ENCODE measurements at places on chromosomes 3 and 15. TPM values are rescaled to one million over a fixed set of nuclear protein-coding genes. Genes with fewer than 3 reads are reported as not detected.

SERPINI2 gene
- polyA plus RNA-seq, result not detected

- peak; percentile 57 for DNase-seq
- no peak overlapping the region for H3K4me3 ChIP-seq
- no peaks in the 10 kb centered on the region for H3K36me3 ChIP-seq
Observed at GRCh38 chr3:157585386-157585785, 82.2 kb upstream of the VEPH1 start.

GRCh38 chr15:76333720-76334437 lies 2.7 kb upstream of the ISL2 start:
- H3K4me1 ChIP-seq, result no peaks in the 10 kb centered on the region
- H3K27me3 ChIP-seq, result peaks cover 50% of the 10 kb centered on the region
- DNase-seq, result no peak
- H3K4me3 ChIP-seq, result no peak overlapping the region

GRCh38 chr15:33099739-33100138 lies 94.8 kb downstream of the FMN1 start:
- H3K36me3 ChIP-seq, result no peaks in the 10 kb centered on the region
- no peaks in the 10 kb centered on the region for H3K27me3 ChIP-seq
- no peak for DNase-seq
- no peak overlapping the region for H3K27ac ChIP-seq

PPM1L gene
- 0.33 TPM for polyA plus RNA-seq

RAP2B gene
- polyA plus RNA-seq, result 10.5 TPM

DNA sequence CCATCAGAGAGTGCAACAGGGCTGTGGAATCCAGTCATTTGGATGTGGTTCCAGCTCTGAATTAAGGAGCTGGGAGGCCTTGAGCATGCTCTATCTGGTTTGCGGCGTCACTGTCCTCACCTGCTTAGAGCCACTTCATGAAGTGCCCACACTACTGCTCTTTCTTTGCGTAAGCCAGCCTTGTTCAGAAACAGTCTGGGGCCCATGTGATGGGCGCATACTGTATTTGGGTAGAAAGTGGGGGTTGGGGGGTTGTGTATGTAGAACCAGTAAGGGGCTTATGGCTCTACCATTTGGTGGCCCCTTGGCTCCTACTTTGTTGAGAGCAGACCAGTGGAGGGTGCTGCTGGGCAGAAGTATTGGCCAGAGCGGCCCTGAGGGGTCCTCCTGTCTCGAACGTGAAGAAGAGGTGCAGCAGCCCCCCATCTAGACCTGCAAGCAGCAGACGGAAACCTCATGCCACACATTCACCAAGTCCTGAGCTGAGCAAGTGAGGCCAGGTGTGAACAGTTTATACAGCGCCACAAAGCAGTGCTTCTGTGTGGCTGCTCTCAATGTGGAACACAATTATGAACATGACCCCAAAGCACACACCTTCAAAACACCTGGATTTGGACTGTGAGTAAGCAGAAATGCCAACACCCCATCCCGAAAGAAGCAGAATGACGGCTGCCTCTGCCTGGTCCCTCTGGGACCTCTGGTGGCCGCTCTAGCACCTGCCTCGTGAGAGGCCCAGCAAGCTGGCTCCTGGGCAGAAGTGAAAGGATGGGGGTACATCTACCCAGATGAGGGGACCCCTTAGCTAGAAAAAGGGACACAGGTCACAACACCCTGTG lies 26.6 kb downstream of the SRPRB start:
- no peaks in the 10 kb centered on the region for H3K36me3 ChIP-seq
- H3K4me1 ChIP-seq, result no peaks in the 10 kb centered on the region
- no peak overlapping the region for H3K4me3 ChIP-seq
- no peak overlapping the region for H3K27ac ChIP-seq
- no peaks in the 10 kb centered on the region for H3K27me3 ChIP-seq
- DNase-seq, result no peak

DNA sequence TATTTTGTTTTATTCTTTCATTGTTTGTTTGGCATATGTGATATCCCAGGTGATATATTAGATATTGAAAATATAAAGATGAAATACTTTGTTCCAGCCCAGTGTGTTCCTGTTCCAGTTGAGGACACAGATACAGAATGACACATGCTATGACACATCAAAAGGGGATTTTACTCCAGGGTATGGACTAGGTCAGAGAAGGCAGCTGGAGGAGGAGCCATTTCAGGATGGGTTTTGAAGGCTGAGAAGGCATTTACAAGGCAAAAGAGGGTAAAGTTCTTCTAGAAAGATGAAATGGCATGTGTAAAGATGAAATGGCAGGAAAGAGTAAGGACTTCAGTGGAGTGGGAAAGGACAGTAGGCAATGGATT lies 163.8 kb downstream of the ZIC1 start:
- H3K36me3 ChIP-seq, result no peaks in the 10 kb centered on the region
- H3K27me3 ChIP-seq, result no peaks in the 10 kb centered on the region
- H3K4me1 ChIP-seq, result no peaks in the 10 kb centered on the region
- DNase-seq, result no peak

DNA sequence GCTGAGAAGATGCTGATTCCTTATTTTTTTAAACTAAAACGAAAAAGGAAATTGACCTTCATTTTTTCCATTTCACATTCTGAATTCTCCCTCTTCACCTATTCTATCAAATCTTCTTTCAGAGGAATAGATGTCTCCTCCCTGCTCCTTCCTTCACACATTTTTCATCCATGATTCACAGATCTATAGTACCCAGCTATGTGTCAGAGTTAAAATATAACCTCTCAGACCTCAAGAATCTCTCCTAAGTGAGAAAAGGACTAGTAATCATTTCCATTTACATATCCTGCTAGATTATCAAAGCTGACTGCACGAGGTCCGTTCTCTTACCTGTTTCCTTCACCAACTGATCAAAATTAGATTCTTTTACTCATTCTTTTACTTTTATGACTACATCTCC lies 1297.6 kb upstream of the ALCAM start:
- no peak for DNase-seq
- H3K36me3 ChIP-seq, result no peaks in the 10 kb centered on the region
- no peak overlapping the region for H3K4me3 ChIP-seq

DNA sequence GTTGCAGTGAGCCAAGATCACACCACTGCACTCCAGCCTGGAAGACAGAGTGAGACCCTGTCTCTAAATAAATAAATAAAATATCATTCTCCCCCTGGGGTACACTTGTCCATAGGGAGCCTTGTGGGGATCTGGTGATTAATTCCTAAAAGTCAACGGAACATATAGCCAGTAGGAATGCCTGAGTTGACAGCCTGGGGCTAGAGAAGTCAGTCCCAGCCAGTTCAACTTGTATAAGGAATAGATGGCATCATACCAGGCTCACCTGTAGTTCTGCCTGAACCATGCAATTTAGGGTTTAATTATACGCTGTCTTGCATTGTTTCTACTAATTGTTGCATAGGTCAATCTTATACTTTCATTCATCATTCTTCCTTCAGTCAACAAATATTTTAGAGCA lies 5.9 kb upstream of the BOC start:
- no peak overlapping the region for H3K27ac ChIP-seq
- H3K4me3 ChIP-seq, result no peak overlapping the region
- H3K36me3 ChIP-seq, result no peaks in the 10 kb centered on the region

TTLL13 gene
- 0.08 TPM for polyA plus RNA-seq

CTDSPL gene
- polyA plus RNA-seq, result 47.6 TPM

GRCh38 chr3:44280631-44281030 lies 38.9 kb downstream of the TOPAZ1 start:
- no peaks in the 10 kb centered on the region for H3K27me3 ChIP-seq
- no peak for DNase-seq
- no peaks in the 10 kb centered on the region for H3K36me3 ChIP-seq
- no peak overlapping the region for H3K27ac ChIP-seq

DNA sequence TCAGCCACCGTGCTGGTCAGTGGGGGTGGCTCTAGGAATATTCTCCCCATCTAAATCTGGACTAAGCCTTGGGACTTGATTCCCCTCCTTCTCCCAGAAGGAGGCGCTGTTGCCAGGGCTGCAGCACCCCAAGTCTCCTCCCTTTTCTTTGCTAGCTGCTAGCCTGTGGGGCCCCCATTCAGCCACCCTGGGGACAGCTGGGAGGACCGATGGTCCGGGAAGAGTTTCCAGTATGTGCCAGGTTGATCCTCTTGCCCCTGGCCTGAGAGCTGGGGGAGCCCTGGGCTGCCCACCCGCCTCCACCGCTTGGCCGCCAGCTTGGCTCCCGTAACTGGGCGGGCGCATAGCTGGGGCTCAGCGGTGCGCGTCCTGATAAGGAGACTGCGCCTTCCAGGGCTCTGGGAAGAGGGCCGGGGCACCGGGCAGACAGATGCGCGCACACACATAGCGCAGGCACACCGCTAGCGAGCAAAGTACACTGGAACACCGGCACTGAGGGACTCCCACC lies 4.2 kb downstream of the SMAD6 start:
- H3K27ac ChIP-seq, result no peak overlapping the region
- peaks cover 15% of the 10 kb centered on the region for H3K4me1 ChIP-seq
- peak overlapping the region; percentile 65 for H3K4me3 ChIP-seq

DNA sequence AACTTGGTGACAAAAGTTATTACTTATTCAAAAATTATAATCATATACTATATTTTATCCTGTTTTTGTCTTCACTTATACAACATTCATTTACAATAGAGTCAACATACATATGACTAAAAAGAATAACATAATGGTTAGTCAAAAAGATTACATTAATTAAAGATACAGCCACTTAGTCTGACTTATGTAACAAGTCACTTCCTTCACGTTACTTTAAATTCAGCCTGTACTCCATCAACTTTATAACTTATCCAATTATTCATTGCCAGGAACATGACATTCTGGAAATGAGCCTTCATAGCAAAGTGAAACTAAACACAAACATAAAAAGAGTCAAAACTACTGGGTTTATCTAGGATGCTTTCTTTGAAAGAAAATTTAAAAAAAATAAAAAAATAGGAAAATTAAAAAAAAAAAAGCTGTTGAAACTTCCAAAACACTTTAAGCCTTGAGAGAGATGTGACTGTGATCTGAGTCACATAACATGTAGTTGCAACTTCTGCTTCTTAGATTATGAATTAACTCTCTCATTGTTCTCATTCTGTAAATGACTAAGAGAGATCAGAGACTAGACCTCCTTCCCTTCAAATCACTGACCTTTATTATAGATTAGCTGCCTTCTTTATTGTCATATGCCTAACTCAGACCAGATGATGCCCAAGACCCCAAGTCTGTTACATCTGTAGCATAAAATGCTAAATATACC lies 107.8 kb downstream of the MYRIP start:
- H3K27me3 ChIP-seq, result no peaks in the 10 kb centered on the region
- H3K27ac ChIP-seq, result no peak overlapping the region
- no peak overlapping the region for H3K4me3 ChIP-seq
- no peaks in the 10 kb centered on the region for H3K36me3 ChIP-seq
- H3K4me1 ChIP-seq, result no peaks in the 10 kb centered on the region

- peak overlapping the region; percentile 69 for H3K4me3 ChIP-seq
- no peaks in the 10 kb centered on the region for H3K36me3 ChIP-seq
- peak overlapping the region; percentile 74 for H3K27ac ChIP-seq
- H3K4me1 ChIP-seq, result peaks cover 5% of the 10 kb centered on the region
- H3K27me3 ChIP-seq, result peaks cover 15% of the 10 kb centered on the region
Observed at GRCh38 chr3:160754371-160754854, 1.6 kb upstream of the PPM1L start.

- H3K36me3 ChIP-seq, result no peaks in the 10 kb centered on the region
- no peak overlapping the region for H3K4me3 ChIP-seq
Observed at GRCh38 chr3:112391648-112392047, 58.7 kb downstream of the CD200 start.

IGSF10 gene
- 2.8 TPM for polyA plus RNA-seq

- H3K4me3 ChIP-seq, result no peak overlapping the region
- no peaks in the 10 kb centered on the region for H3K27me3 ChIP-seq
- no peak overlapping the region for H3K27ac ChIP-seq
Observed at GRCh38 chr3:193194371-193194770, 46.7 kb upstream of the PLAAT1 start.

C15orf62 gene
- not detected for polyA plus RNA-seq

RFX7 gene
- polyA plus RNA-seq, result 5.7 TPM

DNA sequence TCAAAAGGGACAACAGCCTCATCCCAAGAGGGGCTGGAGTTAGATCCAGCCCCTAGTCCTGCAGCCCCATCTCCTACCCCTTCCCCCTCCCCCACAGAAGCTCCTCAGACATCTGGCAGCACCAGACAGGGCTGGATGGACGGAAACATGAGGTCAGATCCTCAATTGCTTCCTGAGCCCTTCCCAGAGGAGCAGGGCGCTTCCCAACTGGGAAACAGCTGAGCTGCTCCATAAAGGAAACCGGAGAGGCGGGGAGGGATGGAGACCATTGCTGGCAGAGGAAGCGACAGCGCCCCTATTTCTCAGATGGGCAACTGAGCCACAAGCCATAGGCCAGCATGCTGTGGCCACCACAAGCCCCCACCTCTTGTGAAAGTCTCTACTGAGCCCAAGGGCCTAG lies 18.3 kb upstream of the CYP11A1 start:
- H3K27me3 ChIP-seq, result no peaks in the 10 kb centered on the region
- no peak overlapping the region for H3K4me3 ChIP-seq
- H3K4me1 ChIP-seq, result peaks cover 7% of the 10 kb centered on the region
- H3K27ac ChIP-seq, result no peak overlapping the region
- DNase-seq, result no peak

GRCh38 chr15:72013703-72014102 lies 104.2 kb downstream of the MYO9A start:
- no peak overlapping the region for H3K4me3 ChIP-seq
- H3K4me1 ChIP-seq, result no peaks in the 10 kb centered on the region
- no peak for DNase-seq
- H3K27me3 ChIP-seq, result no peaks in the 10 kb centered on the region
- no peak overlapping the region for H3K27ac ChIP-seq
- H3K36me3 ChIP-seq, result no peaks in the 10 kb centered on the region

STAC gene
- polyA plus RNA-seq, result 7.4 TPM

GRCh38 chr3:172077197-172077757 lies 37.9 kb downstream of the FNDC3B start:
- no peak overlapping the region for H3K27ac ChIP-seq
- peaks cover 4% of the 10 kb centered on the region for H3K36me3 ChIP-seq
- H3K4me3 ChIP-seq, result no peak overlapping the region
- peaks cover 8% of the 10 kb centered on the region for H3K4me1 ChIP-seq

GRCh38 chr3:125140011-125140817 lies 72.3 kb downstream of the SLC12A8 start:
- no peaks in the 10 kb centered on the region for H3K36me3 ChIP-seq
- peaks cover 33% of the 10 kb centered on the region for H3K4me1 ChIP-seq
- no peak overlapping the region for H3K4me3 ChIP-seq

GASK1A gene
- polyA plus RNA-seq, result 0.14 TPM

ZDHHC19 gene
- polyA plus RNA-seq, result not detected

DNA sequence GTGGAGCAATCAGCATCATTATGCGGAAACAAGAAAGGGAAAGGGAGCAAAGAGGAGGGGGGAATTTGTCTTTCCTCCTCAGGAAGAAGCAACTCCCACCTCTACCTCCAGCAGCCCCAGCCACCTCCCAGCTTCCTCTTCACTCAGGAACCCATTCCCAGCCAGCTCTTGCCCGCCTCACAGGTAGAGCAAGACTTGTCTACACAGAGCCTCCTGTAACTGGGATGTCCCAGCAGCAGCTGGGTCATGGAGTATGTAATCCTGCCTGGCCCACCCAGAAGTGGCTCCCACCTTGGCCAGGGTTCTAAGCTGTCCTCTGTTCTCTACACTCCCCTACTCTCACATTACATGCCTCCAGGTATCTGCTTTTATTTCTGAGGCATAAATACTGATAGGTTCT lies 14.0 kb downstream of the IGDCC3 start:
- H3K36me3 ChIP-seq, result no peaks in the 10 kb centered on the region
- no peak for DNase-seq

GNB5 gene
- 27.4 TPM for polyA plus RNA-seq

Data from fibroblast of lung (primary cell).